ENCODE measurements at places on chromosomes 11 and 22.

DNA sequence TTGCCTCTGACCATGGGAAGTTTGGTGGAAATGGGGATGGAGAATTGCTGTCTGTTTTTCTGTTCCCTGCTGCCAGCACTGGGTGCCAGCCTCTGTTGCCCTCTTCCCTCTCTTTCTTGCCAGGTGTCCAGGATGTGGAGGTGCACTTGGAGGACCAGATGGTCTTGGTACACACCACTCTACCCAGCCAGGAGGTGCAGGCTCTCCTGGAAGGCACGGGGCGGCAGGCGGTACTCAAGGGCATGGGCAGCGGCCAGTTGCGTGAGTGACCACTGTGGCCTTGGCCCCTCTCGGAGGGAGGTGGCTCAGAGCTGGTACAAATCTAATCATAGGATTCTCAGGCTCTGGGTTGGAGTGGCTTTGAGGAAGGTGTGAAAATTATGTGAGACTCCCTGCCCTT, 6.0 kb downstream of the CCS start:
- DNase-seq: no peak

- DNase-seq: no peak
Measured at GRCh38 chr11:3014057-3014938, 22.2 kb upstream of the NAP1L4 start.

- DNase-seq: no peak
Measured at GRCh38 chr11:119545978-119546915, 123.3 kb upstream of the THY1 start.

GRCh38 chr22:46798041-46798365, 35.6 kb downstream of the TBC1D22A start:
- DNase-seq: no peak

- no peak for DNase-seq
Measured at GRCh38 chr11:133999355-133999754, 42.6 kb upstream of the IGSF9B start.

GRCh38 chr11:528815-529727, 6.3 kb downstream of the HRAS start:
- DNase-seq: no peak

GRCh38 chr11:128618603-128619002, 31.2 kb upstream of the ETS1 start:
- DNase-seq: no peak

DNA sequence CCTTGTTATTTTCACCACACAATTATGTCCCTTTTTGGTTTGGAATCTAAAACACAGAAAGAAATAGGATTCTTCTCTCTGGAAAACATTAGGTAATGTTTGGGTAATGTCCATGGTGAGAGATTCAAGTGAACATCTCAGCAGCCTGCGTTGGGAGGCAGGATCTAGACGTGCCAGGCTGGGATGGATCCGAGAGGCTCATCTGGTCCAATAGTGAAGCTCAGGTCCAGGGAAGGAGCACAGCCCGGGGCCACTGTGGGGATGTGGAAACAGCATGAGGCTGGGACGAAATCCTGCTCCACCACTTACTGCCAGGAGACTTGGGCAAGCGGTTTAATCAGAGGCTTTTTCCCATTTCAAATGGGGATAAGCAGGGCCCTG, 109.9 kb downstream of the CSNK2A3 start:
- no peak for DNase-seq

DNA sequence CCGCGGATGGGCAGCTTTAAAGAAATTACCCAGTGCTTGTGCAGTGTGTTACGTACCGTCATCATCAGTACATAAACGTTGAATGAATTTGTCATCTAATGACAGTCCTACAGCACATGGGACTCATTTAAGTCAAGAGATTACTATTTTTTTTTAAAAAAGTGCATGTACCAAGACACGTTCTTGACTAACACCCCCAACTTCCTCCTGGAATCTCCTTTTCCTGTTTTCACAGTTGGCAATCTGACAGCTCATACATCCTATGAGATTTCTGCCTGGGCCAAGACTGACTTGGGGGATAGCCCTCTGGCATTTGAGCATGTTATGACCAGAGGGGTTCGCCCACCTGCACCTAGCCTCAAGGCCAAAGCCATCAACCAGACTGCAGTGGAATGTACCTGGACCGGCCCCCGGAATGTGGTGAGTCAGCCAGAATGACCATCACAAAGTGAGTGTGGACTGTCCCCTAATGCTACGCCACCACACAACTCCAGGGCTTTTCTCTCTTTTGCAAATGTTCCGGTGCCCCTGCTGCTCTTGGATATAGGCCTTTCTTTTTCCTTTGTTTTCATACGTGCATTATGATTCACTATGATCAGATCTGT, 162.0 kb upstream of the SORL1-AS1 start:
- DNase-seq: no peak

- no peak for DNase-seq
Measured at GRCh38 chr22:43300891-43301676, 42.1 kb downstream of the SCUBE1 start.

Measured in cerebellum (tissue), 4 donors.